Cardiac ventricle fibroblast (primary cell): ENCODE measurements at places on chromosomes 5 and 9. TPM values are rescaled to one million over a fixed set of nuclear protein-coding genes. Genes with fewer than 3 reads are reported as not detected.

The ORM2 gene
- not detected in 2 replicates for total RNA-seq

The TYRP1 gene
- not detected in 2 replicates for total RNA-seq

The MAP1B gene
- total RNA-seq, result 57.2 and 168 TPM in 2 replicates

The SNCAIP gene
- total RNA-seq, result 0.19 and 0.78 TPM in 2 replicates

The POU4F3 gene
- not detected in 2 replicates for total RNA-seq

The TESK1 gene
- total RNA-seq, result 17.8 and 21.0 TPM in 2 replicates

The CCDC192 gene
- total RNA-seq, result not detected in 2 replicates

The NMRK1 gene
- total RNA-seq, result 15.3 and 23.2 TPM in 2 replicates

The STARD4 gene
- total RNA-seq, result 9.2 and 9.6 TPM in 2 replicates

The TERT gene
- not detected in 2 replicates for total RNA-seq

The RUSC2 gene
- total RNA-seq, result 15.7 and 17.8 TPM in 2 replicates

The MARVELD2 gene
- 0.24 TPM in 1 of 2 replicates, not detected in the other for total RNA-seq

The SLC28A3 gene
- total RNA-seq, result not detected in 2 replicates

The PCDHGA10 gene
- 8.7 and 11.3 TPM in 2 replicates for total RNA-seq

The SHOC1 gene
- total RNA-seq, result not detected in 2 replicates

The SLC6A18 gene
- total RNA-seq, result not detected in 2 replicates

The IL4 gene
- total RNA-seq, result not detected in 2 replicates
